ENCODE measurements at places on chromosomes 4 and X.

DNA sequence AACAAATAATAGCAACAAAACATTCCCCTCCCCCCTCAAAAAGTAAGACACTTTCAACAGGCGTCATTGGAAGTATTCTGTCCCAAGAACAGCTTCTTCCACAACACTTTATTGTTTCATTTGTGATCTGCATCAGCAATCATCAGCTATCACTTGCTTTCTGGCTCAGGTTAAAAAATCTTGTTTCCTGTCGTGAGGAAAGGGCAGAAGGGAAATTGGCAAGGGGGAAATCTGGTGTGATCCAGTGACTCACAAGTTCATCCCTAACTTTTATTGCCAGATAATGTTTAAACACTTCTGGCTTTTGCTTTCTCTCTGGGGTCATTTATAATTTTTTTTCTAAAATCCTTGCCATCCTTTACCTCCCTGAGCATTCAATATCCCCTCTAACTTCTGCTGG lies 247.4 kb upstream of the GIMD1 start:
- DNase-seq, result no peak

DNA sequence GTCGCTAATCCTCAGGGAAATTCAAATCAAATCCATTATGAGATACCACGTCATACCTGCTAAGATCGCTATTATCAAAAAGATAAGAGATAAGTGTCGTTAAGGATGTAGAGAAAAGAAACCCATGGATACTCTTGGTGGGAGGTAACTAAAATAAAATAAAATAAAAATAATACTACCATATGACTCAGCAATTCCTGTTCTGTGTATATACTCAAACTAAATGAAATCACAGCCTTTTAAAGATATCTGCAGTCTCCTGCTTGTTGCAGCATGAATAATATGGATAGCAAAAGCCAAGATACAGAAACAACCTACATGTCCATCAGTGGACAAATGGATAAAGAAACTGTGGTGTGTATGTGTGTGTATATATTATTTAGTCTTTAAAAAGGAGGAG lies 105.8 kb upstream of the IL15 start:
- no peak for DNase-seq

DNA sequence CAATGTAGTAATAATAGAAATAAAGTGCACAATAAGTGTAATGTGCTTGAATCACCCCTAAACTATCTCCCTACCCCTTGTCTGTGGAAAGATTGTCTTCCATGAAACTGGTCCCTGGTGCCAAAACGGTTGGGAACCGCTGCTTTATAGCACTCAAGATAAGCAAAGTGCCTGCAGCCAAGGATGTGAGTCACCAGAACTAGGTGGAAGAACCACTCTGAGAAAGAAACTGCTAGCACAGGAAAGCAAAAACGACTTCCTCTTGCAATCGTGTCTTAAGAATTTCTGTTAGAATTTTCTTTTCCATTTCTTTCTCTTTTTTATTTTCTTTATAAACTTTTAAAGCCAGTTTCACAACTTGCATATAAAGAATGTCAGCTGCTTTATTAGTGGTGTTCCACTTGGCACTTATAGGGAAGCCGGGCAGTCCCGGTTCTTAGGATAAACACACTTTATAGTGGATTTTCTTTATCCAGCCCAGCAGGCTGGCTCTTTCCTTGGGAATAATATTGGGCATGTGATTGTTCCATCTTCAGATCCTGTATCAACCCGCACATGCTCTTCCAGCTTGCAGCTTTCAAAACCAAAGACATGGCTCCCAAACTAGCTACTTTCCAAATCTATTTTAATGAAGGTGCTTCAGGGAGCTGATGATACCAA lies 32.3 kb upstream of the CXCL8 start:
- DNase-seq, result no peak

DNA sequence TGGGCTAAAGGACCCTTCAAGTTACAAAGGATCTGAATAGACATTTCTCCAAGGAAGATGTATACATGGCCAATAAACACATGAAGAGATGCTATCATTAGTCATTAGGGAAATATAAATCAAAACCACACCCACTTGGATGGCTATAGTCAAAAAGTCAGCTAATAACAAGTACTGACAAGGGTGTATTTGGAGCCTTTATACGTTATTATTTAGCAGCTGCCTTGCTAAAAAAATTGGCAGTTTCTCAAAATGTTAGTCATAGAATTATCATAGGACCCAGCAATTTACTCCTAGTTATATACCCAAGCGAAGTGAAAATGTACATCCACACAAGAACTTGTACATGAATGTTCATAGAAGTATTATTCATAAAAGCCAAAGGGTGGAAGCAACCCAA lies 112.7 kb upstream of the DUSP21 start:
- DNase-seq, result no peak

DNA sequence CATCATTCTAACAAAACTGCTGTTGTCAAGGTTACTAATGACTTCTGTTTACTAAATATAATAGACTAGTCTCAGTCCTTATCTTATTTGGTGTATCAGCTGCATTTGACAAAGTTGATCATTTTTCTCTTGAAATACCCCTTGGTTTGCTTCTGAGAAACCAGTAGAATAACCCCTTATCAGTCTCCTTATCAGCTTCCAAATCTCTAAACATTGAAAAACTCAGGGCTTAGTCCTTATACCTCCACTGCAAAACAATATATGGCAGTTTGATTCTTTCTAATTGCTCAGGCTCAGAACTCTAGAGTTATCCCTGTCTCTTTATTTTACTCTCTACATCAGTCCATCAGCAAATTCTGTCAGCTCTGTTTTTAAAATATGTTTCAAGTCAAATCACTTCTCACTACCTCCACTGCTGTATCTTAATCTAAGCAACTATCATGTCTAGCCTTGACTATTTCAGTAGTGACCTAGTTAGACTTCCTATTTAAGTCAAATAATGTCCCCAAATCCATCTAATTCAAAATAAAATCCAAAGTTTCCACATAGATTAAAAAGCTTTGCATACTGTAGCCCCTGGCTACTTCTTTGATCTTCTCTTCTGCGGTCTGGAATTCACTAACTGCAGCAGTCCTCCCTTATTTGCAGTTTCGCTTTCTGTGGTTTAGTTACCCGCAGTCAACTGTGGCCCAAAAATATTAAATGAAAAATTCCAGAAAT lies 87.1 kb upstream of the NPNT start:
- no peak for DNase-seq

- no peak for DNase-seq
Observed at GRCh38 chr4:55468724-55469123, 73.0 kb downstream of the TMEM165 start.

DNA sequence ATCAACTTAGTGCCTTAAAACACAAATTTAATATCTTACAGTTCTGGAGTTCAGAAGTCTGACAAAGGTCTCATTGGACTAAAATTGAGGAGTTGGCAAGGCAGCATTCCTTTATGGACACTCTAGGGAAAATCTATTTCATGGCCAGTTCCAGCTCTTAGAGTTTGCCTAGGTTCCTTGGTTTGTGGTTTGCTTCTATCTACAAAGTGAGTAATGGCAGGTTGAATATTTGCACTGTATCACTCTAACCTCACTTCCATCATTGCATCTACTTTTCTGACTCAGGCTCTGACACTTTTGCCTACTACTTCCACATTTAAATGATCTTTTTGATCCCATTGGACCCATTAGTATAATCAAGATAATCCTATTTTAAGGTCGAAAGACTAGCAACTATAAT lies 64.7 kb upstream of the PCDH10 start:
- no peak for DNase-seq

DNA sequence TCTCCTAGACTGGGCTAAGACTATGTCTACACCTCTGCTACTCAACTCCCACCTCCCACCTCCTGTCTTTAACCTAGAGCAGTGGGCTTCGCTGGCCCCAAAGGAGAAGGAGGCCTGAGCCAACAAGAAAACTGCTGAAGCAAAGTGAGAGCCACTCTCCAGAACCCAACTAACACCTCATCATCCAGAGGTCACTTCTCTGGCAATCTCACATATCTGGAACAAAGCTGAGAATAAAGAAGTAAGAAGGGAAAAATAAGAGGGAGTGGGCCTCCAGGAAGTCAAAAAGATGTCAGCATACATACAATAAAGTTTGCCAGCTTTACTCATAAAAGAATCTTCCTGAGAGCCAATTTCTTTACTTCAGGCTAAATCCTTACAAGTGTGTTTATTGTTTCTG lies 18.6 kb upstream of the FGF16 start:
- DNase-seq, result no peak

- DNase-seq, result no peak
Observed at GRCh38 chr4:113827285-113827684, 65.7 kb upstream of the CAMK2D start.

DNA sequence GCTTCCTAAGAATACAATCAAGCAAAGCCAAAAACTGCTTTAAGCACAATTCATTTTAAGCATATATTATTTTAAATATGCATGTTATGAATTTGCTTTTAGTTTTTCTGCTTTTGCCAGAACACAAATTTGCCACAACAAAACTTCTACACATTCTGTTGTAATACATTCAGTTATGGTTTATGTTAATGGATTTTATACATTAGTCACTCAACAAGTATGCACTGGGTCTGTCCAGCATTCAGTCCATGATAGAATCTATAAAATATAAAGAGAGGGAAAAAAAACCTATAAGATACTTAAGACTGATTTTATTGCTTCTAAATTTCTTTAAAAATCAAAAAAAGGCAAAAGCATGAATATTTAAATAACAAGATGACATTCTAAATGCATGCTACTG lies 22.2 kb downstream of the IQCM start:
- DNase-seq, result no peak

DNA sequence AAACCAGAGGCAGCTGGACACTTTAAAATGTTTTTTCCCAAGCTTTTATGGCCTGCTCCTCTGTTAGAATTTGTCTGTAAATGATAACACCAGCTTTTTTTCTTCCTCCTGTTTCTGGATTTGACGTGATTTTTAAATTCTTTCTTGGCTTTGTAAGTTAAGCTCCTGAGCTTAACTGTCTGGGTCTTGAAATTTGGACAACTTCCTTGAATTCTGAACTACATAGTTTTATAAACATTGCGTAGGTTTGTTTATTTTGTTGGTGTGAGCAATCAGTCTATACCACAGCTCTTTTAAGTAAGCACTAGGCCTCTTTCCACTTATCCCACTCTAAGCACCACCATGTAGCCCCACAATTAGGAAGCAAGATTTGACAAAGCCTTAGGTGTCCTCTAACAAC lies 144.4 kb upstream of the GUCY1A1 start:
- no peak for DNase-seq

DNA sequence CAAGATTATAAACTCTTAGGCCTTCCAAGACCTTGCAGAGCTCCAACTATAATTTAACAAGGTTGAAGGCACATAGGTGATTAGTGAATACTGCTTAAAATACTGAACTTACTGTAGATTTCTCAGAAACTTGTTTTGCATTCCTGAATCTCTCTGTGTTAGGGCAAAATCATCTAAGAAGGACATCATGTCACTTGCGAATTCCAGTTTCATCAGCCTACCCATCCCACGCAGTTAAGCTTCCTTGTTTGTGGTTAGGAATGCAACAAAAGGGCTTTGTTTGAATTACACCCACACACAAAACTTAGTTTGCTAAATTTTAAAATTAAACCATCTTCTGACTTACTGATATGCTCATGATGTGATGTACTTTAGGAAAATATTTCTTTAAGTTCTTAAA lies 174.0 kb downstream of the SOWAHB start:
- no peak for DNase-seq

DNA sequence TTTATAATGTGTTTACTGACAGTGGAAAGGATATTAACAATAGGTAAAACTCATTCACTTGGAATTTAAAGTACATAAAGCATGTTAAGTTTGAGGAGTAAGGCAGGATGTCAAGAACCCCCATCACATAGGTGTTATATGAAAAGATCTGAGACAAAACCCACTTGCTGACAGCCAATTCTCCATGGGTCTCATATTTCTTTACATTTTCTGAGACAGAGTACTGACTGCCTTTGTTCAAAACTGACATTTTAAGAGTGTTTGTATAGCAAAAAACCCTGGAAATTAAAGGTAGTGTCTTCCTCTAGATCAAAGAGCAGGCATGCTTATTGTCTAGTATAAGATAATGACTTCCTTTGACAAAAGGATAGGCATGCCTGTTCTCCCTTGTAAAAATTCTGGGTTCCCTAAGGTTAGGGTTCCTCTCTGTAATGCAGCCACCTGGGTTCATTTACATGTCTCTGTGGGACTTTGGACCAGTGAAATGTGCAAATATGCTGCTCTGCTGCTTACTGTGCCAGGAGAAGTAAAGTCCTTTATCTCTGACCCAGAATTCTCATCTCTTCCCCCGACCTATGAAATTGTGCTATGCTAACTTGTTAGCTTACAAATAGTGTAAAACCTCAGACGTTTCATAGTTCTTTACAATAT lies 123.6 kb downstream of the PCDH18 start:
- no peak for DNase-seq

GRCh38 chr4:162878096-162878495 lies 288.6 kb downstream of the NAF1 start:
- no peak for DNase-seq

DNA sequence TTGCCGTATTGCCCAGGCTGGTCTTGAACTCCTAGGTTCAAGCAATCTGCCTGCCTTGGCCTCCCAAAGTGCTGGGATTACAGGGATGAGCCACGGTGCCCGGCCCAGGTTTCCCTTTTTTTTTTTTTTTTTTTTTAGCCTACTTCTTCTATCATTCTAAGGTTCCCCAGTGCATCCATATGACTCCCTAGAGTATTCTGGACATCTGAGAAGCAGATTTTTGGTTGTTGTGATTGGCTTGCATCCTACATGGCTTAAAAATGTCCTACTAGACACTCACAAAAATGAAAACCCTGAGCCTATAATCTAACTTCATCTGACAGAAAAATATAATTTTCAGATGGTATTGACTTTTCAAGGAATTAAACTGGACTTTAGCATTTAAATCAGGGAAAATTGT lies 41.7 kb downstream of the SMIM14 start:
- DNase-seq, result no peak

GRCh38 chrX:14064626-14065432 lies 35.1 kb upstream of the GEMIN8 start:
- DNase-seq, result no peak

DNA sequence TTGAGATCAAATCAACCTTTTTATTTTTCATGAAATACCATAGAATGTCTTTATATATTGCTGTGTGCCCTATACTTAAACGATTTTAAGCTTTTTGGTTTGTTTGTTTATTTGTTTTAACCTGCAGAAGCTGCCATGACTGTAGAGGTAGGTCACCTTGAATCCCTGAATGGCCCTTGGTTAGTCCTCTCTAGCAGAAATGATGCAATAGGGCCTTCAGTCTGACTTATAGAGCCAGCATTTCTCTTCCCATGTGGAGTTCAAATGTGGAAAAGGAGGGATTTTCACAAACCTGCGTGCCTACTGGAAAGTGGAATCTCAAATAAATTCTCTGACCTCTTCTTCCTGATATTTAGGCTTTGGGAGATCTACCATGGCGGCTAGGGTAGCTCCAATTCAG lies 327.9 kb downstream of the MAPK10 start:
- no peak for DNase-seq

- no peak for DNase-seq
Observed at GRCh38 chrX:34584781-34585180, 72.3 kb downstream of the TMEM47 start.

DNA sequence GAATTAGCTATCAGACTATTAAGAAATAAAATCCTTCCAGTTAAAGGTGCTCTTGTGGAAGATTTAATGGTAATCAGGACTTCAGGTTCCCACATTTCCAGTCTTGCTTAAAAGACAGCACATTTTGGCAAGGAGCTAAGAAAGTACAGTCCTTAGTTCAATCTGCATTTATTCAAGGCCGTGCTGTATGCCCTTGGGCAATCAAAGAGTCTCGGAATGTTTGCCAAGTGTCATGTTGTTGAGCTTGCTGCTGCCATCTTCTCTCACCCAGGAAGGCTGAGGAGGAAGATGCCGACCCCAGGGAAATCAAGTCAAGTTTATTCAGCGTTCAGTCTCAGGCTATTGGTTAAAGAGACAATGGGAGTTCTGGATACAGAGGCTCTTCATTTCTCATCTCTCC lies 388.1 kb upstream of the IGFBP7 start:
- DNase-seq, result no peak
